ENCODE measurements at places on chromosomes 16 and 17.

GRCh38 chr16:21264571-21265036 lies 13.5 kb downstream of the CRYM start:
- DNase-seq = no peak

DNA sequence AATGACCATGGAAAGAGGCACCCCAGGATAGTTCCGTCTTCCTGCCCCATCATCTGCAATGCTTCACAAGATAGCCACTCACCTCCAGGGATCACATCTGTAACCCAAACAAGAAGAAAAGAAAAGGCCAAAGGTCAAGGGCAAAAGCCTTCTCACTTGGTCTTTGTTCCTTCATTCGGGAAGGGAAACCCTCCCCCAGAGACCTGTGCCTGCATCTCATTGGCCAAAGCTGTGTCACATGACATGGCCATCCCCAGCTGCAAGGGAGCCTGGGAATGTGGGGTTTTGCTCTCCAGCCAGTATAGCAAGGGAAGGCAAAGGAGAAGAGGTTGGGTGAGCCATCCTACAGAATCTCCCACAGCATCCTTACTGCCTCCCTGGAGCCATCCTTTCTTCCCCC lies 47.9 kb downstream of the NOL11 start:
- DNase-seq = no peak

- no peak for DNase-seq
Observed at GRCh38 chr17:32261417-32261736, 4.3 kb upstream of the RHBDL3 start.

DNA sequence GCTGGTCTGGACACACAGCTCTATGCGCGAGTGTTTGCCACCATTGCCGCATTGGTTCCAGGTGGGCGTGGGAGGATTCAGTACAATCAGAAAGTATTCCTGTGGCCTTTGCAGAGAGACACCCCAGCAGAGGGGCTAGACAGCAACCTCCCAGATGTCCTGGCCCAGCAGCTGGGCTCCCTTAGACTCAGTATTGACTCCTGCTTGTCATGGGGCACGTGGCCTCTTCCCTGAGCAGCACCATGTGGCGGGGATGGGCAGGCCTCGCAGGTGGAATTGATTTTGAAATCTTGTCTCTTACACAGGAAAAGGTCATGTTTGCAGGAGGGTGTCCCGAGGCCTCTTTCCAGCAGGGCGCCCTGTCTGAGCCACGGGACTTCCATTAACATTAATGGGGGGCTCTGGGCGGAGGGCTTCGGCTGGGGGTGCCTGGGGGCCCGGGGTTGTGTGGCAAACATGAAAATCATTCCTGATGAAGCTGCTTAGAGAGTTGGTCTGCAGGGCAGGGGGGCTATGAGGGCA lies 96.4 kb downstream of the C16orf78 start:
- DNase-seq = no peak

DNA sequence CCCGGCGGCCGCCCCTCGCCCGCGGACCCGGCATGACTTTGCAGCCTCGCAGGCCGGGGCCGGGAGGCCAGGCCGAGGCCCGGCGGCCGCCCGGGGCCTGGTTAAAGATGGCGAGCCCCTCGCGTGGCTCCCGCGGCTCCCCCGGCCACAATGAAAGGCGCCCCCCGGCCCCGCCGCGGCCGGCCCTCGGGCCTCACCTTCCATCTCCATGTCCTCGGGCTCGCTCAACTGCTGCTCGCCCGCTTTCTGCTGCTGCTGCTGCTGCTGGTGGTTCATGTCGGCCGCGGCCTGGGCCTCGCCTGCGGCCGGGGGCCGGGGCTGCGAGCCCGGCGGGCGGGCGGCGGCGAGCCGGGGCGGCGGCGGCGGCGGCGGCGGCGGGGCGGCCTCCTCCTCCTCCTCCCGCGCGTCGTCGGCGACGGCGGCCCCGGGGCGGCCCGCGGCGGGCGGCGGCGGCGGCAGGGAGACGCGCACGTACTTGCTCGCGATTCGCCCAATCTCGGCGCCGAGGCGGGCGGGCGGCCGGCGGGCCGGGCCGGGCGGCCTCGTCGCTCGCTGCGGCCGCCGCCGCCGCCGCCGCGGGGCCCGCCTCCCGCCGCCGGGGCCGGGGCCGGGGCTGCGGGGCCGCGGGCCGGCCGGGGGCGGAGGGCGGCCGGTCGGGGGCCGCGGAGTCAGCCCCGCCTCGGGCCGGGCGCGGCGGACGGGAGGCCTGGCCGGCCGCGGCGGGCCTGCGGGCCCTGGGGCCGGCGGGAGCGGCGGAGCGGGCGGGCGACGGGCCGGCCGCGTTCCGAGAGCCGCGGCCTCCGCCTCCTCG lies 491 bp downstream of the USP7 start:
- no peak for DNase-seq

- DNase-seq = no peak
Observed at GRCh38 chr16:68282064-68282452, 17.7 kb downstream of the SLC7A6 start.

GRCh38 chr17:47220531-47220999 lies 11.4 kb downstream of the MYL4 start:
- DNase-seq = no peak

DNA sequence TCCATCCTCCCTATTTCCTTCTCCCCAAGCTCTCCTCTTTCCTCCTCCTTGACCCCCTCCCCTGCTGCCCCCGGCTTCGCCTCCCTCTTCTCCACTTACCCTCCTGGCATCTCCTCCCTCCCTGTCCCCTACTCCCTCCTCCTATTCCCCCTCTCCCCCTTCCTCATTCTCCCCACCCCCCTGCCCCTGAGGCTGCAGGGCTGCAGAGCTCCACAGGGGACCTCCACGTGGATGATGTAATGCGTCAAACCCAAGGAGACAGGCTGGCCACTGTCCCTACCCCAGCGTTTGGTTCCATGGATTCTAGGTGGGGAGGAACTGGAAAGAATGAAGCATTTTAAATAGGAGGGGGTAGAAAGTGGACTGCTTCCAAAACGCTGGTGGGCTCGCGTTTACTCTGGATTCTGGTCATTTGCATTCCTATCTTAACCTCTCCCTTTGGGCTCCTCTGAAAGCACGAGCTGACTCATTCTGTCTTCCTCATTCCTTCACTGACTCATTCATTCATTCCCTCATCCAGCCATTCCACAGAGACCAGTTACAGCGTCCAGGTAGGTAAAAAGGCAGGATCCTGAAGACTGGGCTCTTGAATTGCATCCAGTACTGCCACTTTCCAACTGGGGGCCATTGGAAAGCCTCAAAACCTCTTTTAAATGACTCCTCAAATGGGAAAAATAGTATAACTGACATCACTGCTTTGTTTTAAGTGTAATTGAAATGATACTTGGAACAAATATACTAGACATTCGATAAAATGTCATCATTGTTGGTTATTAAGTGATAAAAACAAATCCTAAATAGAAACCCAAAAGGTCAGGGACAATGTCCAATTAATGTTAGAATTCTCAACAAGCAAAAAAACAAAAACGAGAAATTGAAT lies 943 bp upstream of the COTL1 start:
- DNase-seq = no peak

DNA sequence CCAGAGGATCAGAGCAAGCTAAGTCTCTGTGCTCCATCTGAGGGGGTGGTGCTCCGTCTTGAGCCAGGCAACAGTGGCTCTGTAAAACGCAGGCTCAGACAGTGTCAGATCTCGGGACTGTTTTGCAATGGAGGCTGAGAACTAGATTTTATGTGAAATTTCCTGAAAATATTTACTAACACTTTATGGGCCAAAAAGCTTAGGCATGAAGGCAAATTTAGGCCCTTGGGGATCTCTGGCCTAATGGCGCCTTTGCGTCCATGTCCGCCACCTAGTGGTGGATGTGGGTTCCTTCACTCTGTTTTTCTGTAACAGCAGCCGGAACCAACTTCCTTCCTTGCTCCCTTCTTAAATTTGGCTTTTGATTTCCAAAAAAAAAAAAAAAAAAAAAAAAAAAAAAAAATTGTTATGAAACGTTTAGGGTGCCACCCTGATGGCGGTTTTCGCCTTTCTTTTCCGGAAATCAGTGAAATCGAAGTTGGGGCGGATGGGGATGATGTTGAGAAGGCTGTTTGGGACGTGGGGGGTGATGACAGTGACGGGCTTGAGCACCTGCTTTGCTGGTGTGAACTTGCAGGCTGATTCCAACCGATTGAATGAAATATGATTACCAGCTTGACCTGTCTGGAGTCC lies 14.0 kb upstream of the ELAC2 start:
- DNase-seq = no peak

- DNase-seq = no peak
Observed at GRCh38 chr16:69014811-69015210, 90.6 kb upstream of the HAS3 start.

DNA sequence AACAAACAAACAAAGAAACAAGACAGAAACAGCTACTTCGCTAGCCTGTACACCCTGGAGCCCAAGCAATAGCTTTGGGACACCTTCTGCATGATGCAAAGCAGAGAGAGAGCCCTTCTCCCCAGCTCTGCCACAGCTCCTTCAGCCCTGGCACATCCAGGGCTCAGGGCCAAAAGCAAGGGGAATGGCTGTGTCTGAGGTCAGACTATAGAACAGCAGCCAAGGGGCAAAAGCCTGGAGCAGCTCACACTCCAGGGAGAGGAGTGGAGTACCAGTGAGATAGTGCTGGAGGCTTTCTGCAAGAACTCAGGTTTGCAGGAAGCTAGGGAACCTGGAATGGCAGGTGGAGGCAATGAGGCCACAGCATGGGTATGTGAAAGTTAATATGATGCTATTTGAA lies 11.6 kb upstream of the SEPHS2 start:
- no peak for DNase-seq

DNA sequence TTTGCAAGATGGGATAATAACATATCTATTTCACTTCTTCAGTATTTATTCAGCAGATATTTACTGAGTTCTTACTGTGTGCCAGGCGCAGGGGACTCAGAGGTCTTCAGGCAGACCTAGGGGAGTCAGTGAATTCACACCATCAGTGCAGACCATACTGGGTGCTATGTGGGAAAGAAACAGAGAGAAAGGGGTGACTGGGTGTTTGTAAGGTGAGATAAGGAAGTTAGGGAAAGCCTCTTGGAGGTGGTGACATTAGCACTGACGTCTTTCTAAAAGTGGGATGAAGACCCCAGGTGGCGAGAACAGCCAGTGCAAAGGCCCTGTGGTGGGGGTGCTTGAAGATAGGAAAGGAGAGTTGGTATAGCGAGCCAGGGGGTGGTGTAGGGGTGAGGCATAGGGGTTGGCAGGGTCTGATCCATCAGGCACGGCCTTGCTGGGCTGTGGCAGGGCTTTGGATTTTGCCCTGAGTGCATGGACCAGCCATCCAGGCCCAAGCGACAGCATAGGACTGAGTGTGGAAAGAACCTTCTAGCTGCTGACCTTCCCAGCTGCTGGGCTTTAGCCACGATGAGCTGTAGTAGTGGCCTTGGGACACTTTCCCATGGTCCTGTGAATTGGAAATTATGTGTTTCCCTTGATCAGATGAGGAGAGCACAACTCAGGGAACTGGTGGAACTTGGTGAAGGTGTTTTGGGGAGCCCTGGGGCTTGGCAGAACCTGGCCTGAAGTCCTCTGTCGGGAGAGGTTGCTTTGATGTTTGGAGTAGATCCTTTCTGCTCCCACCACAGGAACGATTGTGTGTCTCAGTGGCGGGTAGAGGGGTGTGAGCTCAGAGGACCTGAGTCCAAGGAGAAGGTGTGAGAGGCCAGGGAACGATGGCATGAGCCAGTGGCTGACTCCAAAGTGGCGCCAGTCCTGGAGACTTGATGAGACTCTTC lies 3.9 kb upstream of the SOCS1 start:
- no peak for DNase-seq

DNA sequence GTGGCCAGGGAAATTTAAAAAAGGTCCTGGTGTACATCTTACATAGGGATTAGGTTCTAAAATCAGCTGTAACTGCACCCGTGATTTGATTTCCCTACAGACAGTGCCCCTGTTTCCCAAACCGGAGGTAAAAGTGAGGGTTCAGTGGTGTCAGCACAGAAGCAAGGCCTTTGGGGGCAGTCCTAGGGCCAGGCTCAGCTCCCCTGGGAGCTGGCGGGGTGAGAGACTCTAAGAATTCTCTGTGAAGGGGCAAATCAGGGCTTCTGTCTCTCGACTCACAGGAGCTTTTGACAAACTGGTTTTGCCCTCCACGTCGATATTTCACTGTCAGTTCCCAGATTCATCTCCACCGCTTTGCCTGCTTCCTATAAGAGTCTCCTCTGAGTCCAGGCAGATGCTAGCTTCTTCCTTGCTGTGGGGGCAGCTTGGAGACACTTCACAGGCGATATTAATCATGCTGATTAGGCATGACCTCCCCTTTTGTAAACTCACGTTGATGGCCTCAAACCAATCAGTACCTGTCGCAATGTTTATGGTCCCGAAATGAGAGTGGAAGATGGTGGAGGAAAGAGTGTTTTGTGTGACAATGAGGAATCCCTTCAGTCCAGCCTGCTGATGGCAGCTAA lies 234.2 kb upstream of the TOX3 start:
- no peak for DNase-seq

DNA sequence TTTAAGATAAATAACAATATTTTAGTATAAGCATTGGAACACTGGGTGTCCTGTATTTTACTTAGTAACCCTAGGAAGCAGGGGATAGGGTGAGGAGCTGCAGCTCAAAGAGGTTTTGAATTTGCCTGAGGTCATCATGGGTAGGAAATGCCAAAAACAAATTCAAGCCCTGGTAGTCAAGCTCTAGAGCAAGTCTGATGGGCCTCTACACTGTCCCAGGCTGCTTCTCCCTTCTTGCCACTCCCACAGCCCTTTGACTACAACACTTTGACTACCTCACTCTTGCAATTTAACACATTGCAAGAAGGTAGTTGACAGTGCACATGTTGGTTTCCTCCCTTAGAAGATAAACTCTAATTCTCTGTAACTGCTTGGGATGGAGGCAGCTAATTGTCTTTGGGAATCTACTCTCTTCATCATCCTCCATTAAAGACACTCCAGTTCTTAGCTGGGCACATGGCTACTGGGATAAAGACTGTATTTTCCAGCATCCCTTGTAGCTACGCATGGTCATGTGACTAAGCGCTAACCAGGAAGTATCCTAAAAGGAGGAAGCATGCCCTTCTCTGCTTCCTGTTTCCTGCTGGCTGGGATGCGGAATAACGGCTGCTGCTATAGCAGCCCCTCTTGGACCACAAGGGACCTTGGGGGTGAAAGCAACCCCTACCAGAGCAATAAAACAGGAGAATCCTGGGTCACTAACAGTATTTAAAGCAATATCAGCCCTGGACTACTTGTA lies 30.7 kb upstream of the SSTR2 start:
- no peak for DNase-seq

Data from SIG-M5 (cell line).